ENCODE measurements at places on chromosomes 4 and X. TPM values are rescaled to one million over a fixed set of nuclear protein-coding genes. Genes with fewer than 3 reads are reported as not detected.

The MYL5 gene
- 22.0 TPM for total RNA-seq

DNA sequence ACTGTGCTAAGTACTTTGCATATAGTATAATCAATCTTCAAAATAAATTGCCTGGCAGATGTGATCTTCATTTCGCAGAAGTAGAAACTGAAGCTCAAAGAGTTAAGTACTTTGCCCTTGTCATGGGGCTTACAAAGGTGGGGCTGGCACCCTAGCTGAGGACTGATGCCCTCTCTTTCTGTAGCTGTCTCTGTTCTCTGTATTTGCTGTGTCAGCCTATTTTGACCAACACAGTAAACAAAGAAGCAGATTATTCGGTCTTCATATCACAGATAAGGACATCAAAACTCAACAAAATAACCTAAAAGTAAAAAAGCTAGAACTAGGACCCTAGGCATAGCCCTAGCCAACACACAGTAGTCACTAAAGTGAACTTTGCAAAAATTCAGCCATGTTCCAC is 570.5 kb upstream of the TENM3 start:
- no peak for DNase-seq

GRCh38 chr4:125433453-125433852 is 118.7 kb downstream of the FAT4 start:
- no peak for DNase-seq

DNA sequence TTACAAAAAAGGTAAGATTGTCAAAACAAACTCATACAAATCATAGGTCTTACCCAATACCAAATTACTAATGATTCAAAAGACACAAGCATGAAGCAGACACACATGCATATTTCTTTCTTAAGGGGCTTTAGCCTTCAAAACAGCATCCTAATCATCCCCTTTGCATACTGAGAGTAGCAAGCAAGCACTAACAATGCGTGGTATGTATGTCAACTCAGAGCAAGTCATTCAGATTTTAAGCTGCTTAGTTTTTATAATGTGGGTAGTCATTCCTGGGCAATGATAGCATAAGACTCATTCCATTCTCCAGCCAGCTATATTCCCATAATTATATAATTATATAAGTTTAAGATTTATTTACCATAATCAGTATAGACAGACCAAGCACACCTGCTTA is 219.6 kb downstream of the DKK2 start:
- no peak for DNase-seq

- no peak for DNase-seq
These were observed 328.4 kb downstream of the PAPSS1 start for GRCh38 chr4:107391630-107392028.

The GPM6B gene
- 0.35 TPM for total RNA-seq

DNA sequence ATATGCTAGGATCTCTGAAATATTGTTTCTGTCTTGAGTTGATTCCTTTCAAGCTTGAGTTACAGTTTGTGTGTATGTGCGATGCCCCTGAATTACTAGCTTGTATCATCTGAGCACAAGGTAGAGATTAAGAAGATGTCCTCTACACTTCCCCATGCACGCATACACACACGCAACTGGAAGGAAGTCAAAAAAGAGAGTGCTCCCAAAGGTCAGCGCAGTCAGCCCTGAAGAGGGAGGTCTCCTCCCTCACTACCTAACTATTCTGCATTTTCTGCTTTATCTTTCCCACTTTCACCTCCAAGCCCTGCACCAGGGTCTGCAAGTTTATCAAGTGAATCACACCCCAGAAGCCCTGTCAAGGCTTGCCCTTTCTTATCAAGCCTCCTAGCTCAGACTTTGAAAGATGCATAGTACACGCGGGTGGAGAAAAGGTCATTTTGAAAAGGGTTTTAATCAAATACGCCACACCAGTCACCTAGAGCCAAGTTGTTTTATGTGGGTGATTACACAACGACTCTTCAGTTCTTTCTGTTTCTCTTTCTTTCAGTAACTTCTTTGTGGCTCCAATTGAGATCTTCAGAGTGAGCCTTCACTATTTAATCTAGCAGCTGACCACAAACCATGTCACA is 127.7 kb downstream of the ASB9 start:
- DNase-seq: no peak

The CD40LG gene
- 38.1 TPM for total RNA-seq

- DNase-seq: no peak
These were observed 924 bp upstream of the IRAK1 start for GRCh38 chrX:154020536-154021115.

DNA sequence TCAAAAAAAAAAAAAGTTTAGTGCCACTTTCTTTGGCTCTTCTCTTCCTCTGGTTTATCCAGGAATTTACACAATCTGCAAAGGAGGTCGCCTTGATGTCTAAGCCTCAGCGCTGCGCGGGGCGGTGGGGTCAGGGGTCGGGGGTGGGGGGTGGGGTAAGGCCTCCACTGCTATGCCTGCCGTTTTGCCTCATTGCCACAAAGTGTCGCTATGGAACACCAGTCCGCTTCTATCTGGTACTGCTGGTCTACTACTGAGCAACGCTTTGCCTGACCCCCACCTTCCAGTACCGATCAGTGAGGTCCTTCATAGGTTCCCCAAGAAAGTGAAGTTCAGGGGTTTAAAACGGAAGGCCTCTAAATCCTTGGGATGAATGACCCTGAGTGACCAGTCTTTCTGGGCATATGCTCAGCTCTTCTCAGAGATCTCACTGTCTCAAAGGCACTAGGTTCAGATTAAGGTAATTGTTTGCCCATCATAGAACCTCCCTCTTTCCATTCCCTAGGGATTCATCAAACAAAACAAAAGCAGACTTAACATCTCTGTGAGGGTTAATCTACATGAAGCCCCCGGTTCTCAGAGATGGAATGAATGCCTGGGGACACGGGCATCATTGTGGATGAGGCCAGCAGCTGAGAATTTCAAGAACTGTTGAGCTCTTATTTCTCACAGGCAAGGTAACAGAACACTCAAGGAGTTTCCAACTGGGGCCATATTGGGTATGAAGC is 16.9 kb upstream of the TSR2 start:
- no peak for DNase-seq

The ADH1A gene
- not detected for total RNA-seq

DNA sequence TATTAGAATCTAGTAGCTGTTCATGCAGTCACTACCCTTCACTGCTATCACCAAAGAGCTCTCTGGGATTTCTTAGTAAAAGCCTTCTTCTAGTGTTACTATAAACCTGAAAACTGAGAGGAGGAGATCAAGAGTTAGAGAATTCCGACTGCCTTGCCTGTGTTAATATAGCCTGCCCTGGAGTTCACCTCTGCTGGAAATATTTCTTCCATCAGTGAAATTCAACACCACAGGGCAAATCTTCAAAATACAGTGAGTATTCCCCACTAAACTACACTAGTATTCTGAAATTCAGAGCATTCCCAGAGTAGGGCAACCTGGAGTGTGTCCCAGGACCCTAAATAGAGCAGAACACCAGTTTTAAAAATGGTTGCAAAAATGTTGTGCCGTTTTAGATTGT is 301.1 kb downstream of the ARHGAP24 start:
- no peak for DNase-seq

The PCDH10 gene
- not detected for total RNA-seq

DNA sequence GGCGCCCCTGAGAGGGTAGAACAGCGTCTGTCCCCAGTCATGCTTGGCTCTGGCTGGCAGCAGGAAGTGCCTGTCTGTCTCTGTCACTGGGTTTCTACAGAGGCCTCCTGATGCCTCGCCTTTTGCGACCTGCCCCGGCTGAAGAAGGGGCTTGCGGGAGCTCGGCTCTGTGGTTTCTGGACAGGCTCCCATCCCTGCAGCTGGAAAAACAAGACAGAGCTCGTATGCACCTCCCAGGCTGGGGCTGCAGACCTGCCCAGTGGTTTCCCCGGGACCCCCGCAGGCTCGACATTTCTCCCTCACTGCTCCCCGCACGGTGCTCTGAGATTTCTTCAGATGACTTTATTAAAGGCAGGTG is 57.0 kb upstream of the SORCS2 start:
- DNase-seq: no peak

DNA sequence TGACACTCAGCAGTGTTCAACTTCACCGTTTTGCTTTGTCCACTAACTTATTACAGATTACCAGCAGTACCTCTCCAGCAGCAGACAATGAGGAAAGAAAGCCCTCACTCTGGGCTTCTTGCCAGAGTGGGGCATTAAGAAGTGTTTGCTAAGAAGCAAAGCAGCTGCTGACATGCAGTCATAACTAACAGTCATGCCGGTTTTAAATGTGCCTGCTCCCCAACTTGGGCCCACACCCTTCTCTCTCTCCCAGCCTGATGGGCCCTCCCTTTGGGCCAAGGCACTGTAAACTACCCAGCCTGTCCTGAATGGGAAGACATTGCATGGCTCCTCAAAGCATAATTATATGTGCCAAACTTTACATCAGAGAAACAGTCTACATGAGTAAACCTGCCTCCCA is 54.6 kb upstream of the HHIP start:
- no peak for DNase-seq

DNA sequence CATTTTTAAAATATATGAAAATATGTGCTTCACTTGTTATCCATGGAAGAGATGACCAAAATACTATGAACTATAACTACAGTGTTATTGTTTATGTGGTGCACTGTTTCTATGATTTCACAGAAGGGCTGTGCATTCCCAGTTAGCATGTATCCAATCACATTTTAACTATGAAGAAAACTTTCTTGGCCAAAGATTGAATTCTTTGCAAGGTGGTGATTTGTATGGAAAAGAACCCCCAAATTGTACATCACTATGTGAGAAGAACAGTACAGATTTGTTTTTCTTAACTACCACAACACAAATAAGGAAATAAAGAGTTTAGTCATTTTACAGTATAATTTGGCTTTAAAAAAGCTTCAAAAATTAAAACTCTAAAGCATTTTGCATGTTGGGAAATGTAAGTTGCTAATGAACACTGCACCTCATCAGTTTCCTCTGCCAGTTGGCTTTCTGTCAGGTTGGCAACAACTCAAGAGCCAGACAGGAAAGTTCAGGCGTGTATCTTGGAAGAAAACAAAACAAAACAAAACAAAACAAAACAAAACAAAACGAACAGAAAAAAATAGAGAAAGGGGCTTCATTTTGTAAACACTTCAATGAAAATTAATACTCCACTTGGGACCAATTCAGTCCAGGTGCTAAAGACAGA is 237.0 kb downstream of the SCFD2 start:
- DNase-seq: no peak

- DNase-seq: no peak
These were observed 312.8 kb downstream of the TENM3 start for GRCh38 chr4:182555997-182556418.

DNA sequence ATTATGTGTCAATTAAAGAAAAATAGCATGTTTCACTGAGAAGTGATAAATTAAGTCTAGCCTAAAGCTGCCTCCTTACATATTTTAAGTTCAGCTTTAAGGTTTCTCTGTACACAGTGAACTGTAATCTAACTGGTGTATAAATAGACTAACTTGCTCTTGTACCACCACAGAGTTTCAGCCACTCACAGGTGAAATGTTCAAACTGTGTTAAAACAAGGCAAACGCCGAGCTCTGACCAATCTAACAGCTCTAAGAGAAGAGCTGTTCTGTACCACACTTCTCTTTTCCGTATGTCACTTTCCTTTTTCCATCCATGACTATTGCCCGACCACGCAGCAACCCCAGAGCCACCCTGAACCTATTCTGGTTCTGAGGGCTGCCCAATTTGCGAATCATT is 64.5 kb downstream of the DCHS2 start:
- no peak for DNase-seq

The AMTN gene
- total RNA-seq: not detected

GRCh38 chr4:44256414-44256813 is 192.2 kb downstream of the KCTD8 start:
- DNase-seq: no peak

The PCDH11X gene
- not detected for total RNA-seq

DNA sequence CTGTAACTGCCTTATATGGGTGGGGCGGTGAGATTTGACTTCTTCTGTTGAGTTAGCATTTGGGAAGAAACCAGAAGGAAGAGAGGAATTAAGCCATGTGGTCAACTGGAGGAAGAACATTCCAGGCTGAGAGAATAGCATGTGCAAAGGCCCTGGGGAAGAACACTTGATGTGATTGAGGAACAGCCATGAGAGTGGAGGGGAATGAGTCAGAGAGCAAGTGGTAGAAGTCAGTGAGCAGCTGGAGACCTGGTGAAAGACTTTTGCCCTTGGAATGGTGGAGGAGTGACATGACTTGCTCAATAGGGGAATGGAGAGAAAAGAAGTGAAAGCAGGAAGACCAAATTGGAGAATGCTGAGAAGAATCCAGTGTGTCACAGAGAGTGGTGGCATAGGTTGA is 327.8 kb upstream of the HAND2 start:
- DNase-seq: no peak

The SYNPO2 gene
- 0.21 TPM for total RNA-seq

- DNase-seq: no peak
These were observed 14.7 kb downstream of the KLHL15 start for GRCh38 chrX:24012266-24012665.

DNA sequence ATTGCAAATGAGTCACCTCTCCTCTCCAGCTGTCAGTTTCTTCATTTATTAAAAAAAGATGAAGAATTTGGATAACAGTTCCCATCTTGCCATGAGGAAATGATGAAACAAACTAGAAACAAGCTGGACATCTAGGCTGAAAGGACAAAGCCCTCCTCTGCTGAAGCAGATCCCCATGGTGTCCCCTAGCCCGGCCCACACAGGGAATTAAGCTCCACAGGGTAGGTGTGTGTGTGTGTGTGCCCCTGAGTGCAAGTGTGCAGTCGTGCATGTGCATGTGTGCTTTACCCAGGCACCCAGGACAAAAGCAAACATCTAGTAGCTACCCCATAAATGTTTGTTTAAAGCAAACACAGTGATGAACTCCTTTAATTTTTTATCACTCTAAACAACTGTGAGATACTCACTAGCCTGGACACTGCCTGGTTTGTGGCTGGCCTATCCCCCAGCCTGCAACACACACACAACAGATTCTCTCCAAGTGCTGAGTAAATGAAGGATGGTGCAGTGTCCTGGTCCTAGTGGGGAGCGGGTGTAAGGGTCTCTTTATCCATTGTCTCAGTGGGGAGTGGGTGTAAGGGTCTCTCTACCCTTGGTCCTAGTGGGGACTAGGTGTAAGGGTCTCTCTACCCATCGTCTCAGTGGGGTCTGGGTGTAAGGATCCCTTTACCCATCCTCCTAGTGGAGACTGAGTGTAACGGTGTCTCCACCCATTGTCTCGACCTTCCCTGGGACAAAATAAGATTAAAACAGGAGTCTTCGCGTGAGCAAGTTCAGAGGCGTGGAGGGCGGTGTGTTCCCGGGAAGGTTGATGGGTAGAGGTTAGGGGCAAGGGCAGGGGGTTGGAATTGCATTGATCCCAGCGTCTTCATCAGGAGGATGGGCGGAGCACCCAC is 688 bp upstream of the EVC start:
- DNase-seq: no peak

The DKK2 gene
- 0.09 TPM for total RNA-seq

DNA sequence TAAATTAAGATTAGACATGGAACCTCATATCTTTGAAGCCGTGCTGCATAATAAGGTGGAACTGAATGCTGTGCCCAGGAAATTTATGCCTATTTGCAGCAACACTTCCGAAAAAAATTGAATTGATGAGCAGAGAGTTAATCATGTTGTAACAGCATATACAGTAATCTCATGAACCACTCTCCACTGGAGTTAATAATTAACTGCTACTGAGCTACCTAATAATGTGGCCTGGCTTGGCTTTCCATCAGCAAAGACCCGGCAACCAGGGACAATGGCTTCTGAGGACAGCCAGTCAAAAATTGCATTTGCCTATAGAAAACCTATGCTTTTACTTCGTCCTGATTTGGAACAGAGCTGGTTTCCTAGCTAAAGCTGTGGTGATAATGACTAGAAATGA is 63.8 kb upstream of the GATB start:
- DNase-seq: no peak
